ENCODE measurements at places on chromosomes 12 and 14. TPM values are rescaled to one million over a fixed set of nuclear protein-coding genes. Genes with fewer than 3 reads are reported as not detected.

GRCh38 chr14:93025055-93025454 lies 90.7 kb downstream of the ITPK1 start:
- no peak for DNase-seq

DNA sequence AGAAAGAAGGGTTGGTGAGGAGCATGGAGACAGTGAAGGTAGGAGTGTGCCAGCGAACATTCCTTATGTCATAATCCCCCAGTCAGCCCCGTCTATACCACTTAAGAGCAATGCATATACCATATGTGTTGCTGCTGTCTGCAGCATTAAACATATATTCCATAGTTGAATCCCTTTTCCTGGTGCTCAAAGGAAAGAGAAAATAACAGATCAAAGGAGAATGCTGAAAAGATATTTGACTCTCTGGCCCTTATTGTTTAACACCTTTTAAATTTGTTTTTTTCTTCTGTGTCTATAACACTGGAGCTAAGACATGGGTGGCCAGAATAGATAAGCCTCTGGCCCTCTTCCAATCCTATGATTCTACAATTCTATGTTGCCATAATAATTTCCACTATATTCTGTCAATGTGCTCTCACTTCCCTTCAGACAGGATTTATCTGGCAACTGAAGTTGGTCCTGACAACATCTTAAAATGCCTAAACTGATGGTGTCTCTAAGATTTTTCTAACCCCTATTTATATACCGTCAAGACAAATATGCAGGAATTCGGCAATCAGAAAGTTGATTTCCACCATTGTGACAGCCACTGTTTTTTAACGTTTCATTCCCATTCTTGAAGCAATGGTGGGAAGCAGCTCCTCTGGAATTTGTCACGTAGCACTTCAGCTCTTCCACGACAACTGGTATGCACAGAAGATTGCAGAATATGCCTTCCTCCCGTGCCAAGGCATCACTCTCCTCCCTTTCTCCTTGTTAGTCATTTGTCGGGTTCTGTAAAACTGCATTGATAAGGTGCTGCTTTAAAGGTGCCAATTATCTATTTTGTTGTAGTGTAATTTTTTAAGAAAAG lies 204.7 kb downstream of the BCAT1 start:
- DNase-seq, result no peak

TMEM253 gene
- not detected for total RNA-seq

- peak; percentile 7 for DNase-seq
Measured at GRCh38 chr12:49930515-49931288, 19.8 kb upstream of the AQP2 start.

All from pulmonary artery endothelial cell (primary cell).